AG09319 (cell line): ENCODE measurements at places on chromosomes 12 and 14.

DNA sequence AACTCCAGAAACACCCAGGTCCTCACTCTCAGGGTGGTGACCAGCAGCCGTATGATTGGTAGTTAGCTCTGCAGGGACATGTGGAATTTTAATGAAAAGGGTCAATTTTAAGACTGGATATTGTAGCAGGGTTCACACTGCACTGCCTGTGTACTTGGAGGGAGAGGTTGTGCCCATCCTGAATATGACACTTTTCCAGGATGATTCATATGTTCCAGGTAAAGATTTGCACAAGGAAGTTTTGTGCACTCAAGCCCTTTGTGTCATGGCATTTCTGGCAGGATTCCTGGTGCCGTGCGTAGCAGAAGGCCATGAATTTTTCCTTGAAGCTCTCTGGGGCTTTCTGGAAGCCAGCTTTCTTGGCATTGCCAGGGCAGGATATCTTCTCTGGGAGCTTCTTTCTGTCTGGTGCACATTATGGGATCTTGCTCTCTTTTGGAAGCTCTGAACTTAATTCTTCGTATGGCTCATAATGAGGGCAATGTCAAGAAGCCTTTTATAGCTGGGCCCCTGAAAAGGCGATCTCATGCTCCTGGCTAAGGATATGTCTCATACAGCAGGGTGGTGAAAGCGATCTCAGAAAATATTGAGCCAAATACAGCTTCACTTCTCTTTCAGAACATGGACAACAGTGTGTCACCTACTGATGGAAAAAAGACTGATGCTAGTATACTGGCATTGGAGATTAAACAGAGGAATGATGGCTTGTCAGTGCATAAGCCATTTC is 1133.9 kb downstream of the AACS start:
- no peak for DNase-seq

- DNase-seq: no peak
Observed at GRCh38 chr14:65003394-65003793, 16.7 kb downstream of the FNTB start.

DNA sequence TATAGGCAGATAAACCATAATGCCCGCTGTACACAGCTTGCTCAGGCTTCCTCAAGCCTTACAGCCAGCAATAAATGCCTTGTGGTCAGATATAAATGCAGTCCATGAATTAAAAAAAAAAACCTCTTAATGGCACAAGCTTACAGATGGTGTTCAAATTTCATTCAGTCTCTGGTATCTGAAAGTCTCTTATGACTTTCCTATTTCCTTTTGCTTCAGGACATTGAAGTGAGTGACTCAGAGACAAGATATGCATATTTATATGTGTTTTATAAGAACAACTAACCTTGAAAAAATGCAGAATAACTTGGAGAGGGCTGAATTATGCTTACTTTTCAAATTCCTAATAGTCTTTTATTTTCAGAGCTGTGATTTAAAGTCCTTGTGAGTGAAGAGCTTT is 426.9 kb upstream of the MIS18BP1 start:
- no peak for DNase-seq

DNA sequence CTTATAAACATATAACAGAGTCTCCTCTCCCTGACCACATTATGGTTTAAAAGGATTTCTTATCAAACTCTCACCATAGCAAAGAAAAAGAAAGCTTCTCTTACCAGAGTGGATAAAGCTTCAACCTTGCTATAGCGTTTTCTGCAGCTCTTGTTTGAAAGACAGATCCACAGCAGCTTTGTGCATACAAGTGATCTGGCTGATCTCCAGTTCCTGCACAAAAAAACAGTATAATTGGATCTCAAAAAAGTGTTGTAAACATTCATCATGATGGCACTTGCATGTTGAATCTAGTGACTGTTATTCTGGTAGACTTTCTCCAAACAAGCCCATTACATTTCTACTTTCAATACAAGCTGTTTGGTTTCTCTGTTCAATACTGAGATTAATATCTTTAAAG is 178.9 kb upstream of the MGAT4C start:
- no peak for DNase-seq

DNA sequence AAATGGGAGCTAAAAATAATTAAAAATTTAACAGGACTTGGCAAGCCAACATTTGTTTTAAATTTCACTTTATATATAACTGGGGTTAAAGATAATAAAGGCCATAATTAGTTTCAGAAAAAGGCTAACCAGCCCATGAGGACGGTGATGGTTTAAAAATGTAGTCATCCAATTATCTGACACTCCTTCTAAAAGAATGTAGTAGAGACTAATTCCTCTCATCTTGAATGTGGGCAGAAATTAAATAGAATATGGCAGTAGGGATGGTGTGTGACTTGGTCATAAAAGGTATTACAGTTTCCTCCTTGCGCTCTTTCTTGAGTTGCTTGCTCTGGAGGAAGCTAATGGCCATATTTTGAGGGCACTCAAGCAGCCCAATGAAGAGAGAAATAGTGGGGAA is 49.1 kb upstream of the PTPRB start:
- DNase-seq: no peak

DNA sequence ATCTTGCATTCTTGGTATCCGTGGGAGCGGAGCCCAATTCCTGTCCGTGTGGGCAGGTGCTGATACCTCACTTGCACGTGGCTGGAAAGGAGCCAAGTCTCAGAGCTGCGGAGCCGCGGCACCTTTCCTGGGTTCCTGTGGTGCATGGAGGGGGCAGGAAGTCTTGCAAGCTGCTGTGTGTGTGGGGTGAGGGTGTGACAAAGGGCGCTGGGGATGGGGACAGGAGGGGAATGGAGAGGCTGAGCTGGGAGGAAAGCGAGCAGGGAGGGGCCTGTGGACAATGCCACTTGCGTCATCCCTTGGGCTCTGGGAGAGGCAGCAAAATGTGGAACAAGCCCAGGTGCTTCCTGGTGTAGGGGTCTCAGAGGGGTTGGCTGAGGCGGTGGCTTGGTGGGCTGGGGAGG is 86.7 kb downstream of the CALM1 start:
- DNase-seq: no peak

DNA sequence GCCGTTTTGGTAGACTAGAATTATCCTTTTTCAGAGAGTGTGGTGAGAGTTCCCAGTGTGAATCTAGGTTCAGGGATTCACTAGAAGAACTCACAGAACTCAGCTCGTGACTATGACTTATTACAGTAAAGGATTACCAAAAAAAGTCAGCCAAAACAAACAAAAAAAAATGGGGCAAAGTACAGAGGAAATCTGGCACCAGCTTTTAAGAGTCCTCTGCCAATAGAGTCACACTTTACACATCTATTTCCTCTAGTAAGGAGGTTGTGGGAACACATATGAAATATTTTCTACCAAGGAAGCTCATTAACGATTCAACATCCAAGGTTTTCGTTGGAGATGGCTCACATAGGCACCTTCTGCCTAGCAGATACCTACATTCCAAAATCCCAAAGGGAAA is 28.2 kb downstream of the TSPAN19 start:
- DNase-seq: no peak

DNA sequence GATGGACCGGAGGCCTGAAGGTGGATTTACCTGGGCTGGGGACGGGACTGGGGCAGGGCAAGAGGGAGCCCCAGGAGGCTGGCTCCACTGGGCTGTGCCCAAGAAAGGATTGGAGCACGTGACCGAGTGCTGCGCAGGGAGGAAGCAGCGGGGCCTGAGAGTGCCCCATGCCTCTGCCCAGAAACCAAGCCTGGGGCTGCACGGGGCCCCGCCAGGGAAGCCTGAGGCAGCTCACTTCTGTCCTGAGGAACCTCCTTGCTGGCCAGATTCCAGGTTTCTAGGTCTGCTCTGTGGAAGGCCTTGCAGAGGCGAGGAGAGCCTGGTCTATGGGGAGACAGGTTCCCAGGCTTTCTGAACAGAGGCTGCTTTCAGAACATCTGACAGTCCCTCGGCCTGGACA is 10.4 kb downstream of the NGB start:
- DNase-seq: no peak

DNA sequence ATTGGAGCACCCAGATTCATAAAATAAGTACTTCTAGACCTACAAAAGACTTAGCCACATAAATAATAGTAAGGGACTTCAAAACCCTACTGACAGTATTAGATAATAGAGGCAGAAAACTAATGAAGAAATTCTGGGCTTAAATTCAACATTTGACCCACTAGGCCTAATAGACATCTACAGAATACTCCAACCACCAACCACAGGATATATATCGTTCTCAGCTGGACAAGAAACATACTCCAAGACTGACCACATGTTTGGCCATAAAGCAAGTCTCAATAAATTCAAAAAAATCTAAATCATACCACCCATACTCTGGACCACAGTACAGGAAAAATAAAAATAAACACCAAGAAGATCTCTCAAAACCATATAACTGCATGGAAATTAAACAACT is 113.8 kb upstream of the CCDC175 start:
- no peak for DNase-seq
